Effector CD4-positive, alpha-beta T cell (primary cell): ENCODE measurements at places on chromosomes 12 and 14.

- no peak for DNase-seq
These were observed 126.4 kb downstream of the RIMBP2 start for GRCh38 chr12:130589540-130590317.

- no peak for DNase-seq
These were observed 62.9 kb downstream of the GLRX5 start for GRCh38 chr14:95597784-95598211.

- no peak for DNase-seq
These were observed 17.9 kb downstream of the WASHC3 start for GRCh38 chr12:102043928-102044327.

- no peak for DNase-seq
These were observed 223.3 kb downstream of the CCDC91 start for GRCh38 chr12:28413460-28414109.

DNA sequence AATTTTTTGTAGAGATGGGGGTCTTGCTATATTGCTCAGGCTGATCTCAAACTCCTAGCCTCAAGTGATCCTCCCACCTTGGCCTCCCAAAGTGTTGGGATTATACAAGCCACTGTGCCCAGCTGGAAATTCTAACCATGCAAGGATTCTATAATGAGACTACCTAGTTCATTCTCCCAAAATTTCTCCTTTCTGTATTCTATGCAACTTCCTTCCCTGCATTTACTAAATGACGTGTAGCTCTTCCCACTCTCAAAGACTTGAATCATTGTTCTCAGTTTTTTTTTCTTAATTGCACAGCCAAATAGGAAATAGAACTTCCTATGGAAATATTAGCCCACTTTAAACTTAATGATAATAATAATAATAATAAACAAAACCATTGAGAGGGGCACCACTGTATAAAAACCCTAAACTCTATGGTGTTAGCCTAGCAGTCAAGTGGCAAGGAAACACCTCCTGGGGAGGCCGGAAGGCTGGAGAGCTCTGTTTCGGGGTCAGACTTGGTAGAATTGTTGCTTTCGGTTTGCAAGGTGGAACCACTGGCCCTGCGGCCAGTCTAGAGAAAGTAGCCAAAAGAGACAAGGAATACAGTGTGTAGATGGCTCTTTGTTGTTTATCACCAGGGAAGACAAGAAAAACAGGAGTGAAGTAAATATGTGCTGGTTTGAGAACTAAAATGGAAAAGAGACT, 40.0 kb upstream of the TESC start:
- no peak for DNase-seq

DNA sequence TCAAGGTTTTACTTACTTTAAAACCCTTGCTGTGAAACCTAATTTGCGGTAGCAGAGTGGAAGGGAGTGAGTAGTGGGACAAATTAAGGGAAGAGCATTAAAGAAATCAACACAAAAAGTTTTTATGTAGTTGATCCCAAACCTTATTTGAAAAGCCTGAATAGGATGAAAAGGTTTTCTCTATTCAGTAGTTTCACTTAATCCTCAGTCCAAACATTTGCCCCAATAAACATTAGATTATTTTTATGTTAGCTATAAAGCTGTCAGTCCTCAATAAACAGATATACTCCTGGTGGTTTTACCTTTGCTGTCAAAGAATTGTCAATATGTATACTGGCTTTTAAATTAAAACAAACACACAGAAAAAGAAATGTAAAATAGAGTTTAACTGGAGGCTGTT, 136.0 kb downstream of the PAX9 start:
- DNase-seq: no peak

GRCh38 chr14:24135584-24135833, 485 bp upstream of the PSME1 start:
- DNase-seq: no peak

DNA sequence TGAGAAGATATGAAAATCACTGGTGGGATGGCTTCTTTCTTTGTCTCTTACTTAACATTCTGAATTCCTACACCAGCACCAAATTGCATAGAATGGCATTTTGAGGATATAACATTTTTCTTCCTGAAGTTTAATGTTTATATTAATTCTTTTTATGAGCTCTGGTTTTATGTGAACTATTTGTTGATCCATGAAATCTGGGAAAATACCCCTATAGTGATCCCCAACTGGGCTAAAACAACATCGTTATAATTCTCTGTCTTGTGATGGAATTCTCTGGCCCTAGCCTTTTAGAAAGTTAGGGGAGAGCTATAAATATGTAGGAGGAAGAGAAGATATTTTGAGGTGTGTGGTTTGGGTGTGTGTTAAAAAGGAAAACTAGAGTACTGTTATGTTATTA, 29.2 kb downstream of the PELI2 start:
- no peak for DNase-seq

DNA sequence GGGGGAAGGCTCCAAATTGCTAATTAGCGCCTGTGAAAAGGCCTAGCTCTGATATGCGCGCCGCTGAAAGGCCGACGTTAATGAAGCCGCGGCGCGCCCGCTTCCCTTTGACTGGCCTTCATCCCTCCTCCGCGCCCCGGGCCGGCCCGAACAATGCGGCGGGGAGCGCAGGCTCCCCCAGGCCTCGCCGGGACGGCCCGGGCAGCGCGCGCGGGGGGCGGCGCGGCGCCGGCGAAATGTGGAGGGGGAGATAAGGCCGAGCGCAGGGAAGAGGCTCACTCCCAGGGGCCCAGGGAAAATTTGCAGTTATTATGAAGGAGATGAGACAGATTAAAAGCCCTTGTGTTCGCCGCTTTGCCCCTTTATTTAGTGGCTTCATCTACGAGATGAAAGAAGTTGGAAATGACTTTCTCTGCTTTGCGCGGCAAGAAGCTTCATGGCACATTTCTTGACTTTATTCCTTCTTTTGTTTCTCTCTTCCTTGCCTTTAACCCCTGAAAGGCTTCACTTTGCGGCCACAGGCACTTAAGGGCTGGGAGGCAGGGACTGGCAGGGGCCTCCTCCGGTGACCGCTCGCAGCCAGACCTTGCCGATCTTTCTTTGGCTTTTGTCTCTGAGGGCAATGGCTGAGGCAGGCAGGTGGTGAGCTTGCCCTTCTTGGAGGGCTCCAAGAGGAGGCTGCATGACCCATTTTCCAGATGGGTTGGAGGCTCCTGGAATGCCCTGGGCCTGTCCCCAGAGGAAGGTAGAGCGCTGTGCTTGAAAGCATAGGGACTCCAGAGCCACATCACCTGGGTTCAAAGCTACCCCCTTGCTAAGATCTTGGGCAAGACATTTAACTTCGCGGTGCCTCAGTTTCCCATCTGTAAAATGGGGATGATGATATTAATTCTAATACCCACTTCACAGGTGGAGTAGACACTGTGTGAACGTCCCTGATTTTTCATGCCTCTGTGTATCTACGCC, 12.7 kb upstream of the GPATCH2L start:
- no peak for DNase-seq

GRCh38 chr12:66109056-66109455, 21.5 kb downstream of the LLPH start:
- no peak for DNase-seq

- no peak for DNase-seq
These were observed 1149.5 kb downstream of the BCL11B start for GRCh38 chr14:98122527-98122926.

DNA sequence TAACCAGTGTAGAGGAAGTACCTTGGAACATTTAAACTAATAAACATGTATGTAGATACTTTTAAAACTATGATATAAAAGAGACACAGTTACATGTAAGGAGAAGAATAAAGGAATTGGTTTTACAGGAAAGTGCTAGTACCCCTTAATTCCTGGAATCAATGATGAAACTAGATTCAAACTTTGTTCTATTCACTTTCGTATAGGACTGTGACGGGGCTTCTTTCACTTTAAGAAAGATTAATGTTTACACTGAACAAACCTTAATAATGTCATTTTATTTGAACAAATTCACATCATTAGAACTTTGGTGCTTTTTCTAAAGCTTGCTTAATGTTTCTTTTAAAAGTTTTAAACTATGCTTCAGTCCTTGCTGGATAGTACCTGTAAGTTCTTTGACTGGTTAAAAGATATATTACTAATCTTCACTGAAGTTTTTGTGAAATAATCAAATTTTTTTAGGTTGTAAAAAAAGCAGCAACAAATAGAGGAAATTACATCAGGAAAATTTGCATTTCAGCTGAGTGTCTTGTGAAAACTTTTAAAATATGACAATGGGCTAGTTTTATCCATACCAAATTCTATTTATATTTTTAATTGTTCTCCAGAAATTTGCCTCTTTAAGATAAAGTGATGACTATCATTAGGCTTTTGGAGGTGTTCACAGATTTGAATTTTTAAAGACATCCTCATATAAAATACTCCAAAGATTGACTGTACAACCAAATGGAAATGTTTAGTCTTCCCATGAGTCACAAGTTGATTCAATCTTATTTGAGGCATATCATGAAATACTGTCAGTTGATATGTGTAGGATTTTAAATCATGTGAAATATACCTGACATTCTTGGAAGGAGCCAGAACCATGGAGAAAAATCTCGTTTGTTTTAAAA, 36.2 kb downstream of the PAPOLA start:
- DNase-seq: no peak

DNA sequence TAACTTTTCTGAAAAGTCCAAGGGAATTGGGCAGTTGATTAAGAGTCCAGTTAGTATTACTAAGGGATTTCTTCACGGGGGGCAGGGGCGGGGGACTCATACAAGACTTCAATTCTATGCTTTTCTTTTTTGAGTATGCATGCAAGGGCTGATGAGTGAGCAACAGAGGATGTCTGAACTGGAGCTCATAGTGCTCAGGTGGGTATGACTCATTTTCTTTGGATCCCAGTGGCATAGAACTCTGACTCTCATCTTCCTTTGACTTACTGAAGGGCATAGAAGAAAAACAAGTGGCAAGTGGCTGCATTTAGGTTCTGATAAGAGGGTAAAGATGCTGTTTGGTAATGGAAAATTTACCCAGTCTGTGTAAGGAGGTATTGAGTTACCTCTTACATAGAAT, 749.2 kb downstream of the NOVA1 start:
- DNase-seq: no peak

DNA sequence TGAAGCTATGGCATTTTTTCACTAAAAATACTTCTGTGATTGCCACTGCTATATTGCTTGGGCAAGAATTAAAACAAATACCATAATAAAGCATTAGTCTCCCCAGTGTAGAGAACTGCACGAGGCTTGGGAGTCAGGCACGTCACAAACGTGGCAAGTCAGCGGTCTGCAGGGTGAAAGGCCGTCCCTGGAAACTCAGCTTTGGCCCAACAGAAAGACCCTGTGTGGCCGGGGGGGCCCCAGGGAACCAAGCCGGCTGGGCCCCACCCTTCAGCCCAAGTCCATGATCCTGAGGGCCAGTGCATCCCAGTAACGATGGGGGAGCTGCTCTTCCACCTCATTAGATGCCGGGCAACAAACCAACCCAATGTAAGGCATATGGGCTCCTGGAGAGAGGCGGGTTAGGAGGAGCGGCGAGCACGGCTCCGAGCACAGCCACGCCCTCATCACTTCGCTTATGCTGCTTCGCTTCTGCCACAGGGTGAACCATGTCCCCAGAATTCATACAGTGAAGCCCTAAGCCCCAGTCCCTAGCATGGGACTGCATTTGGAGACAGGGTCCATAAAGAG, 50.9 kb upstream of the GPR68 start:
- no peak for DNase-seq

DNA sequence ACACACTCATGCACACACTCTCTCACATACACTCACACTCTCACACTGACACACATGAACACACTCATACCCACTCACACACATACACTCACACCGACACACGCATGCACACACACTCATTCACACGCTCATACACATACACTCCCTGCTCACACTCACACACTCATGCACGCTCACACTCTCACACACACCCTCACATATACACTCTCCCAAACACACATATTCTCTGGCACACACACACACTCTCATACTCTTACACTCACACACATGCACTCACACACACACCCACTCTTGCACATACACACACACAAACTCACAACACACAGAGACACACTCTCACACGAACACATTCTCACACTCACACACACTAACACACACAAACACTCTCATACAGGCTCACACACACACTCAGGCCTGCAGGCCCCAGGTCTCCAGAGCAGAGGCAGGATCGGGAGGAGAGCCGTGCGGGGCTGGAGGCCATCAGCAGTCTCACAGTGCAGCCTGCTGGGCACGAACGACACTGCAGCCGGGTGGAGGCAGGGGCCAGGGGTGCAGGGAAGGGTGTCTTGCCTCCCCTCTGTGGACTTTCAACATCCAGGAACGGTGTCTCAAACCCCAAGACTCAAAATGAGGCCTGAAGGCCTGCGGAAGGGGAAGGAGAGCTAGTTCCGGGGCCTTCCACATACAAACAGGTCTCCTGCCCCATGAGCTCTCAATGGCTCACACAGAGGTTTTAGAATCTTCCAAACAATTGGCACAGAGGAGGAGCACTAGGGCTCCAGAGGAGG, 148.7 kb downstream of the ANO2 start:
- DNase-seq: no peak

- no peak for DNase-seq
These were observed 47.5 kb downstream of the ACTN1 start for GRCh38 chr14:68931474-68932051.
